Stimulated activated CD4-positive, alpha-beta T cell treated with anti-CD3 and anti-CD28 coated beads, Interleukin-4, amount 100 ng/mL, for 48 hours (primary cell): ENCODE measurements at places on chromosomes 12 and 14.
A peak's percentile ranks its signal among the peaks of the same experiment; 100 is the strongest.

GRCh38 chr12:1290716-1291115, 299.7 kb downstream of the ERC1 start:
- DNase-seq, result no peak

GRCh38 chr12:11748903-11749302, 99.4 kb downstream of the ETV6 start:
- DNase-seq, result no peak

- peak; percentile 46 for DNase-seq
Measured at GRCh38 chr12:103877934-103878510, 37.0 kb upstream of the NT5DC3 start.

GRCh38 chr14:98548071-98548686, 723.8 kb downstream of the BCL11B start:
- DNase-seq, result peak; percentile 16

DNA sequence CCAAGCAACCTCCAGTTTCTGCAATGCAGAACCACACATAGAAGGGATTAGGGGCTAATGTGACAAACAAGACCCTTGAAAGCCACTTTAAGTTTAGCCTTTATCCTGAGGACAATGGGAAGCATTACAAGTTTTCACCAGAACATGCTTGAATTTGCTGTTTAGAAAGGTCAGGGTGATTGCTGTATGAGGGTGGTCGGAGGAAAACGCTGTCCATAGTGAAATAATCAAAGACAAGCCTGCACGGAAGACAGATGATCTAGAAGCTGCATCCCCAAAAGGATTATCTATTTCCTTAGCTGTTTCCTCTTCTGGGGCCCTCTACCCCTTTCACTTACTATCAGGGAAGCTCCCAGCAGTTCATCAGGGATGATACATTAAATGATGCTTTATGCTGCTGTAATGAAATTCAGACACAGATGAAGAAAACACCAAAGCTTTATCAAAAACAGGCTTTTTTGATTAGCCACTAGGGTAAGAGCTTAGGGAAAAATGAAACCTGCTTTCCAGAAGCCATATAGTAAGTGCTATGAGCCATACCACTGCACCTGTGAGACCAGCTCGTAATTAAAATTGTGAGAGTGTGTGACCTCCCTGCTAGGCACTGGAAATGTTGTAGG, 6.5 kb downstream of the HAL start:
- no peak for DNase-seq

DNA sequence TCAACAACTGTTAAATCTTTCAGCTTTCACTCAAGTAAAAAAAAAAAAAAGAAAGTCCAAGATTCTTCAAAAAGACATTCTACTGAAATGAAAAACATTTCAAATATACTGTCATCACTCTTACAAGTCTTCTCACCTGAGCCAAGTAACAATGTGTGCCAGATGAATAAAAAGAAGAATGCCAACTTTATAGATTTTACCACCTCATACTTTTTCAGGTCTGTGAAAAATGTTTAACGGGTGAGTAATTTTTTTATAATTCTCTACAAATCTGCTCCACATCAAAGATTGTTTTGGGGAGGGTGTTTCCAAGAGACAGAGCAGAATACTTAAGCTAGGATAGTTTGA, 181.0 kb upstream of the BMP4 start:
- no peak for DNase-seq

GRCh38 chr12:65522956-65523860, 244.7 kb downstream of the MSRB3 start:
- DNase-seq, result no peak

DNA sequence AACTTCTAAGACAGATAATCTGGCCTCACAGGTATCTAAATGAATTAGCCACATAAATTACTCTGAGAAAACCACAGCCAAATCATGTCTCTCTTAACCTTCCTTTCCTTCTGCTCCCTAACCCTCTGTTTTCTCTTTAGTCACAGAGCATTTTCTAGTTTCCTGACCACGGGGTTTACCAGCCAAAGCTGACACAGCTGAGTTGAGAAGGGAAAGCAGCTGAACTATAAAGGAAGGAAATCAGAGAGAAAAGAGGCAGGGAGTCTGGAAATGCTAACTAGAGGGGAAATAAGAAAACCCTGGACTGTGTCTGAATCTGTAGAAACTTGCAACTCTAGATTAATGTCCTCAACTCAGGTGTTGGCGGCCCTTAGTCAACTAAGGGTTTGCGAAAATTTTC, 24.4 kb downstream of the ANKS1B start:
- DNase-seq, result no peak

DNA sequence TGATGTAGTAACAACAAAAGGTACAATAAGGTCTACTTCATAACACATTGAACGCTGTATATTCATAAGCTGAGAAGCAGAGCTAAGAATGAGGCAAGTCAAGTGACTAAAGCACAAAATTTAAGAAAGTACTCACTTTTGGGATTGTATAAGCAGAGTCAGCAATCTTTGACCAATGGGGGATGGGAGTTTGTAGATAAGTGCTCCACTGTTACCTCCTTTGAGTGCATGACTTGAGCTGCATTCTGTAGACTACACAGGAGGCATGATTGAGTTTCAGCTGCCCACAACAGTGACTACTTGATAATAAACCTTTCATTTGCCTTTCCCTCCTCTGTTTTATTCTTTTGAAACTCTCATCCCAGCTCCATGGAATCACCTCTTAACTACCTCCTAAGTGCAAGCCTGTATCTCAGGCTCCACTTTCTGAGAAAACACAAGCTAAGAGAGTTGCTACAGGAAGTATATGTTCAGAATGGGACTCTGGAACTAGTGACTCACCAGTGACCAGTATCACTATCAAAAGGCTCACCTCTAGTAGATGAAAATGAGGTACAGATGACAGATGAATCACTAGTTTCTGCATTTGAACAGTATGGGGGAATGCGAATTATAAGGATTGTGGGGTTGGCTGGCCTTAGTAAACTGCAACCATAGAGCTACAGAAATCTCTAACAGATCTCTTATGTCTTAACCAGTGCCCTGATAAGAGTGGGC, 49.2 kb downstream of the SLC35F4 start:
- DNase-seq, result no peak

GRCh38 chr14:61696753-61697318, 1.5 kb downstream of the HIF1A start:
- DNase-seq, result no peak

- DNase-seq, result no peak
Measured at GRCh38 chr14:46063872-46064271, 587.7 kb downstream of the RPL10L start.

GRCh38 chr14:38405851-38406635, 150.2 kb upstream of the CLEC14A start:
- no peak for DNase-seq

DNA sequence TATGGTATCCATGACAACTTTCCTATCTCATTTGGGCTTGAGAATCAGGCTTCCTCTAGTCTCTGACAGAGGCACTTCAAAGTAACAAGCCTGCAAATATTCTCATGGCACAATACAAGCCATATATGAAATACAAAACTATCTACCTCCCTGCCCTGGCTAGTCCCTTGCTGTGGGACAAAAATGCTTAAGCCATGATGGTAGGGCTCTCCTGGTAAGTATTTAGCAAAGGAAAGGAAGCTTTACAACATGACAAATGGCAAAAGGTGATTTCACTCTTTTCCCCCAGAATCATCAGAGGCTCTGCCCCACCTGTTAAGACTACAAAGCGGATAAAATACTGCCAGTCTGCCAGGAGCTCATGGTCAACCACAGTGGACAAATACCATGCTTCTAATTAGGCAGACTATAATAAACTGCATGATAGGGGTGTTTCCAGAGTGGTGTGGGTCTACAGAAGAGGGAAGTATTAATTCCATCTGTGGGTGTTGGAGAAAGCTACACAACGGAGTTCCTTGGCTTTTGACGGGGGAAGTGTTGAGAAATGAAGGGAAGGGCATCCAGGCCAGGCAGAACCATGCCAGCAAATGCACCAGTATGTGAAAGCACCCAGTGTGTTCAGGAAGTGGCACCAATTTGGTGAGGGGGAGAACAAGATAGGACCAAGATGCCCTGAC, 92.9 kb downstream of the SPTSSA start:
- no peak for DNase-seq

GRCh38 chr12:77049767-77050353, 15.5 kb downstream of the E2F7 start:
- DNase-seq, result no peak

GRCh38 chr12:31880340-31880739, 78.9 kb upstream of the RESF1 start:
- DNase-seq, result no peak

DNA sequence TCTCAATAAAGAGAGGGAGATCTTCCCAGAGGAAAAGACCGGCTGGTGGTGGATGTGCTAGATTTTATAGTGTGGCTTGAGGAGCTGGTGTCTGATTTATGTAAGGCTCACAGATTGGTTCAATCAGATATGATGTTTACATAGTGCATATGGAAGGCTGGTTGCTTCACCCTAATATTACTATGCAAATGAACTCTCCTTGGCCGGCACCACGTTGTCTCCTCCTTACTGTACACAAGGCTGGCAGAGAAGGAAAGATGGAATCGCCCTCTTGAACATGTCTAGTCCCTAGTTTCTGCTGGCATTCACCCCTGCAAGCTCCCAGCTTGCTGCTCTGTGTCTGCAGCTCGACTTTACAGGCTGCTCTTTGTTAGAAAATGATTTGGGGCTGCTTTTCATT, 8.9 kb downstream of the FAM186A start:
- DNase-seq, result no peak

DNA sequence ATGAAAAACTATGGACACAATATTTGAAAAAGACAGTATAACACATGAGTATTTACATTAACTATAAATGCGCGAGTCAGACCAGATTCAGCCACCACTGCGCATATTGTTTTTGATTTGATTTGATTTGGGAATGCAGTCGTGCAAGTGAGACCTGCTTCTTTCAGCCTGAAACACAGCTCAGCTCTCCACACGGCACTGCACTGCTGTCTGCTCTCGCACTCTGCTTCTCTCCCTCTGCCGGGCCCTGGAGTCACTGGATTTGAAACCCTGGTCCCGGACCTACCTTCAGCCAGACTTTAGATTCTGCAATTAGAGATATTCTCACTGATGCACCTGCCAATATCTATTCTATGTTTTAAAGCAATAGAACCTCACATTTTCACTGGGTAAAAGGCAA, 143.9 kb upstream of the TMEM132C start:
- DNase-seq, result no peak

- DNase-seq, result peak; percentile 32
Measured at GRCh38 chr12:113261847-113262470, 40.7 kb downstream of the TPCN1 start.

- no peak for DNase-seq
Measured at GRCh38 chr12:102625819-102626218, 145.5 kb upstream of the IGF1 start.

DNA sequence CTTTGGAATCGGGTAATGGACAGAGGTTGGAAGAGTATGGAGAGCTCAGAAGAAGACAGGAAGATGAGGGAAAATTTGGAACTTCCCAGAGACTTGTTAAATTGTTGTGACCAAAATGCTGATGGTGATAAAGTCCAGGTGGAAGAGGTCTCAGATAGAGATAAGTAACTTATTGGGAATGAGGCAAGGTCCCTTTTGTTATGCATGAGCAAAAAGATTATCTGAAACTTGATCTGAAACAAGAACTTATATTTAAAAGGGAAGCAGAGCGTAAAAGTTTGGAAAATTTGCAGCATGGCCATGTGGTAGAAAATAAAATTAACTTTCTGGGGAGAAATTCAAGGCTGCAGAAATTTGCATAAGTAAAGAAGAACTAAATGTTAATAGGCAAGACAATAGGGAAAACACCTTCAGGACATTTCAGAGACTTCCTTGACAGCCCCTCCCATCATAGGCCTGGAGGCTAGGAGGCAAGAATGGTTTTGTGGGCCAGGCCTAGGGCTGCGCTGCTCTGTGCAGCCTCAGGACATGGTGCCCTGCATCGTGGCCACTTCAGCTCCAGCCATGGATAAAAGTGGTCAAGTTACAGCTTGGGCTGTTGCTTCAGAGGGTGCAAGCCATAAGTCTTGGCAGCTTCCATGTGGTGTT, 425.7 kb upstream of the PRICKLE1 start:
- no peak for DNase-seq

DNA sequence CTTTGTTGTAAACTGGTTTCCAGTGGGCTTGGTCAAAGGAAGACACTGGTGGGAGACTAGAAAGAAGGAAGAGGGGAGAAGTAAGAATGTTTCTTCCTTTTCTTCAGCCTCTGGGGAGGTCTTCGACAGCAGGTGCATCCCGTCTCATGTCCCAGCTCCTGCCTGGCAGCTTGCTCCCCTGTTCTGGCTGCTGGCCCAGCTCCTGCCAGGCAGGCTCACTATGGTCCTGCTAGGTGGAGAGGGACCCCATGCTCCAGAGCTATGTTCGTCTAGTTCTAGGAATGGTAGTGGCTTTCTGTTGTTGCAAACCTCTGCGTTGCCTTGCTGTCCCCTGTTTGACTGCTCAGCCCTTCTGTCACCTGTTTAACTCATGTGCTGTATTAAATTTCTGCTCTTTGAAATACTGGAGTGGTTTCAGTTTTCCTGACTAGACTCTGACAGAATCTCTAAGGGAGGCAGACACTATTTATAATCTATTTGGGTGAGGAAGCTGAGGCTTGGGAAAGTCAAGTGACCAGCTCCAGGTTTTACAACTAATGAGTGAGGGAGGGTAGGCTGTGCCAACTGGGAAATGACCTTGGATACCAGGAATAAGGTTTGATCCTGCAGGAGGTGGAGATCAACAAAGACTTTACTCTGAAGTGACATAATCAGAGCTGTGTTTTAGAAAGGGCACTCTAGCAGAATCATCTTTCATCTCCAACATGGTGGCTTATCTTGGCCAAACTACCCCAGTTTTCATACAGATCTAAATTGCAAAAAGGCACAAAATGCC, 94.7 kb upstream of the DDHD1 start:
- no peak for DNase-seq

GRCh38 chr12:122982963-122983788, 2.7 kb downstream of the ARL6IP4 start:
- DNase-seq, result no peak

- no peak for DNase-seq
Measured at GRCh38 chr12:120216742-120217605, 16.1 kb upstream of the RPLP0 start.

- no peak for DNase-seq
Measured at GRCh38 chr14:94451091-94451771, 1.4 kb downstream of the SERPINA11 start.

- DNase-seq, result no peak
Measured at GRCh38 chr14:95320078-95320895, 579 bp upstream of the CLMN start.

- DNase-seq, result no peak
Measured at GRCh38 chr12:120928864-120929652, 24.9 kb upstream of the SPPL3 start.

- DNase-seq, result no peak
Measured at GRCh38 chr14:22668863-22669262, 24.7 kb upstream of the OR6J1 start.
